ENCODE measurements at places on chromosomes 2 and 18. TPM values are rescaled to one million over a fixed set of nuclear protein-coding genes. Genes with fewer than 3 reads are reported as not detected.

DNA sequence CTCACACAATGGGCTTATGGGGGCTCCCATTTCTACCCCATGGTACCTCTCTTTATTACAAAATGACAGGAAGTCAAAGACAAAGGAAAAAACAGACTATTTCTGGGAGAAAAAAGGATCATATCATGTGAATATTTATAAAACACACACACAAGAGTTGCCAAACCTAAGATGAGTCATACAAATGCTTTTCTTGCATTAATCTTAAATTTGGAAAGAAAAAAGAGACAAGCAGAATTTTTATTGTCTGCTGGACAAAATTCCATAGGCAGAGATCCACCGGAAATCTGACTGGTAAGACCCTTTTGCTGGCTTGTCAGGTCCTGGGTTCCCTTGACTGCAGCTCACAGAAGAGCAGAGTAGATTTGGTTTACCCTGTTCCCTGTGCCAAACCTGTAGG, 1732.3 kb upstream of the PIK3C3 start:
- DNase-seq, result no peak

DNA sequence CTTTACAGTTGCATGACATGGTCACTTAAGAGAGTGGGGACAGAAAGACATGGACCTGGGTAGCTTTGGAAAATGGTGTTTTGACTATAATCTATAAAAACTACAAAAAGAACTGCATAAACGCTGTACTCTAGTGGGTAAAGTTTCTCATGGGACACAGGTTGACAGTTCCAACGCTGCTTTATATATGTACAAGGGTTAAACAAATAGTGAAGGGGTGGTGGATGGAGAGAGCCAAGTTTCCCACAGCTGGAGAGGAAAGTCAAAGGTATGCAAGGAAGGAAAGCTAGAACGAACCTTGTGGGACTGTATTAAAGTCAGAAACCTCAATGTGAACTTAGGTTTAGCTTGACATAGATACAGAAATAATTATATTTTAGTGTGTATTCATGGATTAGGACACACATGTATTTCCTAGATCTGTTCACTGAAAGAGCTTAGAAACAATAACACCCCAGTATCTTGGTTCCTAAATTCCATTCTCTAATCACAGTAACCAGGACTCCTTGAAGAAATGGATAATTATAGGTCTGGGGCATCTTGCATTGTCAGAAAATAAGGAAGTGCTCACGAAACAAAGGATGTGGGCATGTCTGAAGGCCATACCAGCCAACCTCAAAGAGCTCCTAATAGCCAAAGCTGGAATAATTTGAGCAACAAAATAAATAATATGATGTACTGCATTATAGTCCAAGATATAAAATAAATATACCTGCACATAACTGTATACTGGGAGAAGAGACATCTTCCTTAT, 28.8 kb downstream of the TANC1 start:
- DNase-seq, result no peak

- DNase-seq, result no peak
These were observed 70.9 kb downstream of the FBXO36 start for GRCh38 chr2:229993236-229993635.

GRCh38 chr18:28176698-28176947, 307 bp downstream of the CDH2 start:
- no peak for DNase-seq

- DNase-seq, result no peak
These were observed 44.8 kb downstream of the FTCDNL1 start for GRCh38 chr2:199806179-199806578.

DNA sequence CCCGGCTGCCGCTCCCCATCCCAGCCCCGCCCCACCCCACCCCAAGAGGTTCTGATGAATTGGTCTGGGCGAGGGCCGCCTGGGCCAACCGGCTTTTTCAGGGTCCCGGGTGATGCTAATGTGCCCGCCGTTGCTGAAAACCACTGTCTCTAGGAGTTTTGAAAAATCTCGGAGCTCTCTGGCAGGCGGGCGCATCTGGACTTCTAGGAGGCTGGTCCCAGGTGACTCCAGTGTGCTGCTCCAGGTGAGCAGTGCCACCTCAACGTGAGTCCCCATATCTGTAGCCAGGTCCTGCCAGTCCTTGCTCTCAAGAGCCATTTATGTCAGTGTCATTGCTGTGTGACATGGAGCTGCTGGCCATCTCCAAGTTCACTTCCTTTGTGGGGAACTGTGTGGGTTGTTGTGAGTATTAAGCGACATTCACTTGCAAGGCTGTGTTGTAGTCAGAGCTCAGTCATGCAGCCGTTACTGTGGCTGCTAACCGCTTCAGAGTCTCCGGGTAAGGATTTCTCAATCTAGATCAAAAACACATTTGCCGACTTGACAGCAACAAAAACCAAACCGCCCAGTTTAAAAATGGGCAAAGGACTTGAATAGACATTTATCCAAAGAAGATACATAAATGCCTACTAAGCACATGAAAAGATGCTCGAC, at the start of gene RFX8:
TSS of gene RFX8 (minus strand) at position 382 of the 654 bp plus-strand sequence. CDS start 8,264 bp downstream, outside the sequence.
- peak; percentile 57 for DNase-seq

STARD6 gene
- 0.69 TPM for total RNA-seq

GRCh38 chr2:165560377-165560988, 91.0 kb downstream of the CSRNP3 start:
- DNase-seq, result no peak

DNA sequence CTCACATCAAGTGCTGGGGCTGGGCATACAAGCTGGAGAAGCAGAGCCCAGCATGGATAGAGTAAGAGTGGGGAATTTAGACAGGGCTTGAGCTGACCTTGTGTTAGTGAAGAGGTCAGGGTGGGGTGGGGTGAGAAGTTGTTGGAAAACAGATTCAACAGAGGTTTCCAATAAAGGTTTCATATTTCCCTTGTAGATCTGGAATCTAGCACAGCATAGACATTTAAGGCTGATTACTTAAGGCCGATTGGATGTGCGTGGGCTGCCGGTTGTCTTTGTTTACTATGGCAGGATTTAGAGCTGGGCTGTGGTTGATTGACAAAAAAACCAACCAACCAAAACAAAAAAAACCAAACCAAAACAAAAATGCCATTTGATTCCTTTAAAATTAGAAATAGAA, 114.9 kb upstream of the SEC11C start:
- peak; percentile 44 for DNase-seq

MRO gene
- not detected for total RNA-seq

GRCh38 chr2:38829971-38830370, 45.8 kb downstream of the DHX57 start:
- no peak for DNase-seq

GRCh38 chr18:57095884-57096283, 51.0 kb upstream of the BOD1L2 start:
- no peak for DNase-seq

GRCh38 chr2:74844752-74845151, 10.8 kb downstream of the HK2 start:
- no peak for DNase-seq

DNA sequence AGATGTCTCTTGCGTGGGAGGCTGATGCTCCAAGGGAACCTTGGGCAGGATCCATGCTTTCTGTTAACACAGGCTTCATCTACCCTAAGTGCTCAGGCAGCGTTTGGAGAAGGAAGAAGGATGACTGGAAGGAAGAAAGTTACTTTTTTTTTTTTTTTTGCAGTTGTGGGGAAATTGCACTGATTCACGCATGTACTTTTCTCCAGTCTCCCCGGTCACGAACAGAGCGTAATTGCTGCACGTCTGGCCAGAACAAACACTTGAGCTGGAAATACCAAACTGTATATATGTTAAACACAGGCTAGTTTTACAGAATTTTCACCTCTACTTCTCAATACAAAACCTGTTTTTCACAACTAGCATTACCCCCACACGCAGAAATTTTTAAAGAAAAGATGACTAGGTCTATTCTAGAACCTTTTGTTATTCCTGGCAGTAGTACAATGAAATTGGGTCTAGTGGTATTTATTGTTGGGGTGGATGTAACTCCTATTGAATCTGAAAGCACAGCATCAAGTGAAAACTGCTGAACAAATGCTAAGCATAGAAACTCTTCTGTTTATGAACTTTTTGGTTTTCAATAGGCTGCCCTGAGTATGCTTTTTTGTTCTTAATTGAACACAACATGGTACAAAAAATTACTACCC, 9.3 kb upstream of the SCYGR5 start:
- no peak for DNase-seq

DNA sequence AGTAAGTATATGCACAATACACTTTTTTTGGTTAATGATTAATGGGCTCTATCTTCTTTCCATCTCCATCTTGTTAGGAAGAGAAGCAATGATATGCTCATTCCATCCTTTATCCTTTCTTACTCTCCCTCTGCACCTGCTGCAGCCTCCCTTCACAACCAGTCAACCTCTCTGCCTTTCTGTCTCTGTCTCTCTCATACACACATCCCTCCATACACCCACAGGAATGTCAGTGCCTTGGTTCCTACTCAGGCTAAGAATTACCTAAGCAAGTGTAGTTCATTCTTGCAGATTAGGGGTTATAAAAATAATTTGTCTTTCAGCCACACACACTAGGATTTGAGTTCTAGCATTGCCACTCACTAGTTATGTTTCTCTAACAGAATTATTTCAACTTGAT, 45.6 kb downstream of the MAP2 start:
- DNase-seq, result no peak

- peak; percentile 61 for DNase-seq
These were observed 196.0 kb downstream of the ZEB2 start for GRCh38 chr2:144323946-144324345.

PMAIP1 gene
- total RNA-seq, result 11.6 TPM

PCARE gene
- not detected for total RNA-seq

DOK6 gene
- 2.3 TPM for total RNA-seq

- DNase-seq, result no peak
These were observed 291.8 kb upstream of the LRATD1 start for GRCh38 chr2:14340703-14341102.

DNA sequence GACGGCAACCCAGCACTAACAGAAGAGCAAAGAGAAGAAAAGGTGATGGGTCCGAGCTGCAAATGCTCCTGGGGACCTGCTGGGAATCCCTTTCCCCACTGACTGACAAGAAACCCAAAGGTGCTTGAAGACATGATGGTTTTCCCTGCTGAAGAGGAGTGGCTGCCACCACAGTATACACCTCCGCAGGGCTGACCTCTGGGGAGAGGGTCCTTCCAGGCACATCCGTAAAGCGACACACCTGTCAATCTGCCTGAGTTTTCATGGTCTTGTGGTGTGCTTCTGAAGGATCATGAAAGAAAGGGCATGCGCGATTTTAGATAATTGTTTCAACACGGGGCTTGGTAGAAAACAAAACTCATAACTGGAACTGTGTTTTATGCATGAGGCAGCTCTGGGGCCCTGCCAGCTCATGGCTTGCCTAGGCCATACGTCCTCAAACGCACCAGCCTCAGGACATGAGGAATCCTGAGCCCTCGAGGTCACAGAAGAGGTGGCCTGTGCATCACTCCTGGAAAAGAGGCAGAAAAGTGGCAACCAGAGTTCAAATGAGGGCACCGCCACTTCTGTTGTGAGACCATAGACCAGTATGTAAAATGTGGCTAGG, 51.8 kb downstream of the SERTAD2 start:
- DNase-seq, result no peak

- DNase-seq, result no peak
These were observed 67.1 kb upstream of the CTDP1 start for GRCh38 chr18:79612291-79613108.

FSIP2 gene
- total RNA-seq, result under 0.01 TPM

DNA sequence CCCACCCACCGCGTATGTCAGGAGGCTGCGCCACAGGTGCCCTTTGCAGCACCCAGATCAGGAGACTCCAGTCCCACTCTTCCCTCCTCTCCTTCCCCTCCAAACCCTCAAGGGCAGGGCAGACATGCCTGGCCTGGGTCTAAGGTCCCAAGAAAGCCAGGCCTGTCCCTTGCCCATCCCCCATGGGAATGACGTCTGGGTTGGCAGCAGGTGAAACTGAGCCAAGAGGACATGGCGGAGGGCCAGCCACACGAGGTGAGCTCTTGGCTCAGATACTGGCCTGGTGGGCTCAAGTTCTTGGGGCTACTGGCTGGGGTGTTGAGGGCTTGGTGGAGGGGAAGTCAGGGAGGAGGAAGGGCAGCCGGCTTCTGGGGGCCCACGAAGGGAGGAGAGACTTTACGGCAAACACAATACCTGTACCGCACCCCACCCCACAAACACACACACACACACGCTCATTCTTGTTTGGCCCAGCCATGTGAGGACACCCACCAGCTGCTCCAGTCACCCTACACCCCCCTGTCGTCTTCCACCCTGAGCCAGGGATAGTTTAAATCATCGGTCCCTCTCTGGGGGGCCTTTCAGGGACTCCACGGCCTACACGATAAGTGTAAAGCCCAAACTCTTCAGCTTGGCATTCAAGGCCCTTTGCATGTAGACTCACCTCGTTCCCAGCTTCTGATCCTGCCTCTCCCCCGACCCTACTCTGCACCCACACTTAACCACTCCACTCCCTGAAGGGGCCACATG, 24.1 kb upstream of the TNS1 start:
- no peak for DNase-seq

CCNT2 gene
- total RNA-seq, result 38.2 TPM

LOXHD1 gene
- total RNA-seq, result not detected

GRCh38 chr2:70010576-70011111, 49.2 kb upstream of the ASPRV1 start:
- no peak for DNase-seq

DNA sequence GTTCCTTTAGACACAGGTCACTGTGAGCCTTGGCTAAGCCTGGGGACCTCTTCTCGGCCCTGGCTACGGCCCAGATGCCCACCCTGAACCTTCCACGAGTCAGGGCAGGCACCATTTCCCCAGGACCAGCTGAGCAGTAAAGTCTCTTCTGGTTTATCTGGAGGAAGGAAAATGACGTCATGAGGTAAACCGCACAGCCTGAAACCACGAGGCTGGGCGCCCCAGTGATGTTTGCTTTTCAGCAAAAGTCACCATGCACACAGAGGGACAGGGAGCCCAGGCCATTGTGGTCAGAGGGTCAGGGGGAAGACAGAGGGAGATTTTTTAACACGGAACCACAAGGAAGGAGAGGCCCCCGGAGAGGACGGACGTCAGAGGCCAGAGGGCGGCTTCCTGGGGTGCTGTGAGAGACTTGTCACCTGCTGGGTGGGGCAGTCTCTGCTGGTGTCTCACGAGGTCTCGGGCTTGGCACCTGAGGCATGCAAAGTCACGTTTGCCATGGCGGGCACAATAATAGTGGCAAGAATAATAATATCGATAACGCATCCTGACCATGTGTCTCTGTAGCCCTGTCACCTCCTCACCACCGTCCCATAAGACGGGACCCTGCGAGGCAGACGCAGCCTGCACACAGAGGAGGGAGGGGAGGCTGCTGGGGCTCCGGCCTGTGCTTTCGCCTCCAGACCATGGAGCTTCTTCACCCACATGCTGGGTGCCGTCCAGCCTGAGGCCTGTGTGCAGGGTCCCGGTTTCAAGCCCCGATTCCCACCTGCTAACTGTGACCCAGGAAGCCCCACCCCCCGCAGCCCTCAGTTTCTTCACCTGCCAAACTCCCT, 33.2 kb upstream of the FOSL2 start:
- no peak for DNase-seq

ESPNL gene
- total RNA-seq, result 4.5 TPM

Measured in renal cortical epithelial cell (primary cell).